ENCODE measurements at places on chromosomes 3 and 15.

GRCh38 chr15:89023311-89023961 is 64.8 kb upstream of the ABHD2 start:
- DNase-seq: no peak

- DNase-seq: no peak
Measured at GRCh38 chr3:42377681-42378080, 32.7 kb downstream of the LYZL4 start.

DNA sequence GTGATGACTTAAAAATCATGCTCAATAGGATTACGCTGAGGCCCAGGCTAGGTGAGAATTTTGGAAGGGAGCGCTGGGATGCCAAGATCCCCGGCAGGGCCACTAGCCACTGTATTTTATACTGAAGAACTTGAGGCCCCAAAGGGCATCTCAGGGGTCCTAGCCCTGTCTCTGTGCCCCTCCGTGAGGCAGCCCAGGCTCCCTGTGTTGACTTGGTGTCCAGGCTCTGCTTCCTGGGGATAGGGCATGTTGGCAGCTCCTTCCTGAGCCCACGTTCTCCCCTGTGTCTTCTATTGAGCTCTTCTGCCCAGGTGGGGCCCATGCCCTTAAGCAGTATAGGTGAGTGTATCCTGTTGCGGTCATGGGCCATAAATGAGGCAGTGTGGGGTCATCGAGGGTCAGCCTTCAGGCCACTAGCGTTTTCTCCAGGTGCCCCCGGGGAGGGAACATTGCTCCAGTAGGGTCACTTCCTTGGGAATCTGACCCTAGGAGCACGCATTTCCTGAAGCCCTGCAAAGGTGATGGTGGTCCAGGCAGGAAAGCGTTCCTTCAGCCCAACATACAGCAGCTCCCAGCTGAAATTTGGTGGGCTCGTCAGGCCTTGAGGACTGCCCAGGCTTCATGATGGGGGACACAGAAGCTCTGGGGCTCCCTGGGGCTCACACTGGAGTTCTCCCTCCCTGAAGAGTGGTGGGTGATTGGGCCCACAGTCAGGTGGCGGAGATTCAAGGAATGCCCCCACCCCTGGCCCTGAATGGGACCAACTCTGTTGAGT is 189.4 kb downstream of the UBE3A start:
- DNase-seq: no peak

DNA sequence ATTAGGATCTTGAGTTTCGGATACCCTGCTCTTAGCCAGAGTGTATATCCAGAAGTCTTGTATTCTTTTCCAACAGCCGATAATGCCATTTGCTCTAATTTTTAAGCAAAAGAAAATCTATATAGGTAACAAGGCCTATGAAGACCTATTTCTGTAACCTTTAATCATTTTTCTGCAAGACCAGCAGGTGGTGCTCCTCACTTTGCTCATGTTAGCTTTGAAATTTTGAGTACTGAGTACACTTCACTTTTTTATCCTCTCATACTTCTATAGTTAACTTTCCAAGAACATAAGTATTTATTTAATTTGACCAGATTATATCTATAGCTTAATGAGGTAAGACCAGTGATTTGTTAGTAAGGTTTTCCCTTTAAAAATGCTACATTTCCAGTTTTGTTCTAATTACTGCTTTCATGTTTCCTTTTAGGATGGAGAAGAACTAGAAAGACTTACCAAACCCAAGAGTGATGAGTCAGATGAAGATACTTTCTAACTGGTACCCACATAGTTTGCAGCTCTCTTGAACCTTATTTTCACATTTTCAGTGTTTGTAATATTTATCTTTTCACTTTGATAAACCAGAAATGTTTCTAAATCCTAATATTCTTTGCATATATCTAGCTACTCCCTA is 20.5 kb downstream of the SLC35A5 start:
- no peak for DNase-seq

DNA sequence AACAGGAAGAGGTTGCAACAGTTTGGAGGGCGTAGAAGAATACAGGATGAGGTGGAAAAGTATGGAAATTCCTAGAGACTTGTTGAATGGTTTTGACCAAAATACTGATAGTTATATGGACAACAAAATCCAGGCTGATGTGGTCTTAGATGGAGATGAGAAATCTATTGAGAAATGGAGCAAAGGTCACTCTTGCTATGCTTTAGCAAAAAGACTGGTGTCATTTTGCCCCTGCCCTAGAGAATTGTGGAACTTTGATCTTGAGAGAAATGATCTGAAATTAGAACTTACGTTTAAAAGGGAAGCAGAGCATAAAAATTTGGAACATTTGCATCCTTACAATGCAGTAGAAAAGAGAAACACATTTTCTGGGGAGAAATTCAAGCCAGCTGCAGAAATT is 686.9 kb upstream of the GBE1 start:
- DNase-seq: no peak

DNA sequence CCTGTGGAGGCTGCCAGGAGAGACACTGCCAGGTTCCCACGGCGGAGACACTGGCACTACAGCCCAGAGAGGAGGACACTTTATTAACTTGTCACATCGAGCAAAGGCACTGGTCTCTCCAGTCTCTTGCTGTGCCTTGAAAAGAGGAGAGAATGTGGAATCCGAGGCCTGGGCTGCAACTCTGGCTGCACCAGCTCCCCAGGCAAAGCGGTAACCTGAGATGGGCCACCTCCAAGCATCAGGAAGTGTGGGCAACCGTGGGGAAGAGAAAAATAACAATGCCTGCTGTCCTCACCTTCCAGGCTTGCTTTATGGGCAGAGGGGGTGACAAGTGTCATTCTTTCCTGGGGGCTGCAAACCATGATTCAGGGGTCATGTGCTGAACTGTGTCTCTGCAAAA is 91.6 kb upstream of the RGMA start:
- DNase-seq: no peak

DNA sequence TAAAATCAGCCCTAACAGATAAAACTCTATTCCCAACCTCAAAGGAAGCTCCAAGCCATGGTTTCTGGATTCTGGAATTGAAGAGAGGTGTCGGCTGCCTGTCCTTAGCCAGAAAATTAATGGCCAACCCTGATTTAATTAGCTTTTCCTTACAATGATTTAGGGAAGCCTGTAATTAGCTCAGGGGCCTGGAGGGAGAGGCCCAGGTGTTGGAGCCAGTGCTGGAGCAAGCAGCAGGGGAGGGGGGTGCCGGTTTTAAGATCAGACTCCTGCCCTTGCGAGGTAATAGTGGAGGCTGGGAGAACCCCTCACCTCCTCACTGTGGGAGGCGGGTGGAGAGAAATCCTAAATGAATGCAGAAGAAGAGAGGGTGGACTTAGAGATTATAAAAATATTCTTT is 14.7 kb upstream of the ATP2B2 start:
- DNase-seq: no peak

DNA sequence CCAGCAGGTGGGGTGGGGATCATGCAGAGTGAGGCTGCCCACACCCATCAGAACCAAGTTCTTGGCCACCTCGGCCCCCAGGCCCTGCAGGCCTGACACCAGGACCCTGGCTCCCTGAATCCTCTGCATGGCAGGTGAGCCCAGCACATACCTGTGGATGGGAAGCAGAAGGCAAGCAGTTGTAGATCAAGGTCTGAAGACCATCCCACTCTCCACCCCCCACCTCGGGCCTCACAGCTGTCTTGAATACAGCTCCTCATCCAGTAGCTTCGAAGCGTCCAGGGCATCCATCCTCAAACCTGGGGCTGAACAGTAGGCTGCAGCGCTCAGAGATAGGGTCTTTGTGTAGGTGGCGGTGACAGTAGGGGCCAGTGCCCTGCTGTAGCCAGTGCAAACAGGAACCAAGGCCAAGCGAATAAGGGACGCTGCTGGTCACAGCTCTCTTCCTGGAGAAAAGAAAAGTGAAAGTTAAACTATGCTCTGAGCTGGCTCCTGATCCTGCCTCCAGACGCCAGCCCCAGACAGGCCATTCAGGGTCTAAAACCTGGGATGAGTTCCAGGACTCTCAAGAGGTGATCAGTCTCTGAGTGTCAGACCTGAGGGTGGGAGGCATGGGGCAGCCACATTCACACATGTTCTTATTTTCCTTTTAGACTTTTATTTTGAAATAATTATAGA is at the start of gene UBA7:
Gene UBA7 (minus strand): TSS at position 457 of the 678 bp plus-strand sequence. CDS start 166 bp downstream, at position 291.
- DNase-seq: peak; percentile 43

- no peak for DNase-seq
Measured at GRCh38 chr3:136196064-136196400, at the start of gene MSL2. Gene MSL2, minus strand, starts transcription at chr3:136196335. Its CDS starts 1,222 bp downstream, at chr3:136195113.

- no peak for DNase-seq
Measured at GRCh38 chr15:58492661-58493397, 61.0 kb downstream of the LIPC start.

DNA sequence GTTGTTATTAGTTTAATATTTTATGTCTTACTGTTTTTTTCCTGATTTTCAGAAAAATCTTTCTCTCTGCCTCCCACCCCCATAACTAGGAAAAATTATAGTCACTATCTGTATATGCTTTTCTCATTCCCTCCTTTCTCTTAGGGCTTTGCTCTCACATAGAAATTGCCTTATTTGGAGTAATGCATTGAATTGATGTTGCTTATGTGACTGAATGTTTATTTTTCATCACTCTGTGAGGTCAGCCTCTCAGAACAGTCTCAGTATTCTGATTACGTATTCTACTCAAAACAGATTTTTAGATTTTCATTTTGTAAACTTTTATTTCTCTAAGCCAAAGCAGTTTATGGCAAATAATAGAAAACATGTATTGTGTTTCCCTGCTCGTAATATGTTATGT is 121.0 kb downstream of the SLMAP start:
- DNase-seq: no peak

GRCh38 chr3:191802671-191803070 is 341.7 kb downstream of the PYDC2 start:
- no peak for DNase-seq

DNA sequence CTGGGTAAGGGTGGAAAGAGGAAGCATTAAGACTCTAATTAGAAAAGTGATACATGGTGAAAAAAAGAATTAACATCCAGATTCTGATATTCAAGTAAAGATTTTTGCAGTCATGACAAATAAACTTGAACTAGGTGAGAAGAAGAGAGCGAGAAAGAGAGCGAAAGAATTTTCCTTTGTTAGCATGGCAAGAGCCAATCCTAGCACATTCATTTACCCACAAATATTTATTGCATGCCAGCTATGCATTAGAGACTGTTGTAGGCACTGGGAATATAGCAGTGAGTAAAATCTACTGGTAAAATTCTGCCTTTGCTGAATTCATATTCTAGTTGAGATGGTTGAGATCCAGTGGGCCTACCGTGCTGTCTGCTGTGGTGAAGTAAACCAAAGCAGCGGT is 177.9 kb upstream of the DPH6 start:
- DNase-seq: no peak

DNA sequence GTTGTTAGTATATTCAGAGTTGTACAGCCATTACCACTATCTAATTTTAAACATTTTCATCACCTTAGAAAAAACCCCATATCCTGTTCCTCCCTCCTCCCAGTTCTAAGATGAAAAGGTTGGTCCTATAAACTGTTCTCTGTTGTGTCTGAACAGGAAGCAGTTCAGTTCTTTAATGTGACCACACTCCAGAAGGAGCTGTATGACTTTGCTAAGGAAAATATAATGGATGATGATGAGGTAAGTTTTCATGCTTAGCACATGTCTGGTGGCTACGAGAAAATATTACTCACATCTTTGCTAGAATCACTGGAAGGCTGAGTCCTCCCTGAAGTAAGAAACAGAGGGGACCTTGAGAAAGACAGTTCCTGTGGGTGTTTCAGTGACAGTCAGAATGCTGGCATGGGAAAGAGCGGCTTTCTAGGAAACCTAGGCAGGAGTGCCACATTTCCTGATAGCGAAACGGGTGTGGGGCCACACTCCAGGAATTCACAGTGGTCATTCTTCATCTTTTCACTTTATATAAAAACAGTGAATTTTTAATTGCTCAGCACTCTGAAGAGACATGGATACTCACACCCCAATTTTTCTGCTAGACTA is 20.3 kb downstream of the CRTAP start:
- no peak for DNase-seq

- no peak for DNase-seq
Measured at GRCh38 chr3:114666623-114667022, 372.8 kb downstream of the TIGIT start.

GRCh38 chr15:90620379-90621067 is 90.8 kb downstream of the CRTC3 start:
- DNase-seq: no peak

DNA sequence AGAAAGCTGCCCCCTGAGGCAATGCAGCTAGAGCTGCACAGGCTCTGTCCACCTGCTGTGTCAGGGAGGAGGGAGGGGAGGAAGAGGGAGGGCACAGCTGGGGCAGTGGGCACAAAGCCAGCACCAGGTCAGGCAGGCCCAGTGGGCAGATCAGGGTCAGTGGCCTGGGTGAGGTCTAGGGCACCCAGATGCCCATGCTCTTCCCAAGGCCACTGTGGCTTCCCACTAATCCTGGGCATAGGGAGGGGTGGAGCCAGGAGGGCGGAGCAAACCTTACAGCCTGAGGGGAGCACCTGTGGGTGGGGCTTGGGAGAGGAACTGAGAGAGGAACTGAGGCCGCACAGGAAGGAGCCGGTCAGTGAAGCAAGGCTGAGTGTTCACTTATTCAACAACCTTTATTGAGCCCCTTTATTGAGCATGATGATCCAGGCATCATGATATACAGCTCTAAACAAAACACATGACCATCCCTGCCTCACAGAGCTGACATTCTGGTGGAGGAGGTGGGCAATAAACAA is 55.0 kb downstream of the RHCG start:
- DNase-seq: no peak

GRCh38 chr15:63506537-63507035 is 2.2 kb downstream of the USP3 start:
- no peak for DNase-seq

DNA sequence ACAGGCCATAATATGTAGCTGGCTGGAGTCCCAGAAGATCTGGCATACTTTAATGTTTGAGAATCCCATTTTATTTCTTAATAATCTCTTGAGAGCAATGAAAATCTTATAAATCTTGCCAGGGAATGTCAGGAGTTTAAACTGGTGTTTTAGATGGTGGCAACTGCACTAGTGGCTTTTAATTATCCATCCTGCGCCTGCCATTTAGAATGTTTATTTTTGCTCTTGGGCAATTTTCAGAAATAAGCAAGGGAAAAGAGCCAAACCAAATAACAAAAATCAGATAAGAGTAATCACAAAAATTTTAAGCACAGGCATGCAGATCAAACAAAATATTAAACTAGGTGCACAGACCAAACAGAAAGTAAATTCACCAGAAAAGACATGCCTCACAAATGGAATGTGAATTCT is 41.9 kb upstream of the UBP1 start:
- DNase-seq: no peak

- DNase-seq: no peak
Measured at GRCh38 chr15:27176785-27177406, 205.9 kb downstream of the GABRG3 start.

GRCh38 chr15:61115679-61116078 is 113.4 kb downstream of the RORA start:
- no peak for DNase-seq

GRCh38 chr3:101271728-101272127 is 48.6 kb downstream of the IMPG2 start:
- DNase-seq: no peak

Measured in activated T-cell treated with anti-CD3 and anti-CD28 coated beads, Interleukin-2, amount 50 U/mL, for 72 hours (primary cell).